ENCODE measurements at places on chromosomes 3 and 15. TPM values are rescaled to one million over a fixed set of nuclear protein-coding genes. Genes with fewer than 3 reads are reported as not detected.

- H3K4me3 ChIP-seq: no peak overlapping the region
- no peaks in the 10 kb centered on the region for H3K27me3 ChIP-seq
- H3K27ac ChIP-seq: no peak overlapping the region
- H3K36me3 ChIP-seq: no peaks in the 10 kb centered on the region
Observed at GRCh38 chr3:19226479-19226878, 78.2 kb downstream of the KCNH8 start.

The PP2D1 gene
- not detected for total RNA-seq

- no peaks in the 10 kb centered on the region for H3K36me3 ChIP-seq
- no peak for DNase-seq
- H3K4me1 ChIP-seq: peaks cover 10% of the 10 kb centered on the region
- H3K4me3 ChIP-seq: no peak overlapping the region
- H3K27ac ChIP-seq: no peak overlapping the region
Observed at GRCh38 chr3:114741066-114741465, 406.0 kb downstream of the ZBTB20 start.

The BLM gene
- total RNA-seq: 4.4 TPM

- no peak for DNase-seq
- no peaks in the 10 kb centered on the region for H3K36me3 ChIP-seq
- no peaks in the 10 kb centered on the region for H3K4me1 ChIP-seq
- H3K27me3 ChIP-seq: no peaks in the 10 kb centered on the region
- H3K4me3 ChIP-seq: no peak overlapping the region
Observed at GRCh38 chr15:20349774-20350498, 191.7 kb downstream of the GOLGA6L6 start.

DNA sequence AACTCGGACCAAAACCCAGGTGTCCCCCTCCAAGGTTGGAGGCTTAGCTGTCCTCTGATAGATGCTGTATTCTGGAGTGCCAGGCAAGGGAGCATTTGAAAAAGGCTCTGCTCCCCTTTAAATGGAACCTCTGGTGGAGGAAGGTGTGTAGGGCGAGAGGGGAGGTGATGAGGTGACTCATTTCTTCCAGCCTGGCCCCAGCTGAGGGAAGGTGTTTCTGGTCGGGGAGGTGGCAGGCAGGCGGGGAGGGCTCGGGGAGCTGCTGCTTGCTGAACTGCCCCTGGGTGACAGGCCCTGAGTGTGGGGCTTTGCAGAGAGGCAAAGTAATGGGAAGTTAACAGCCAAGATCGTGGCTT, 18.8 kb downstream of the PSTPIP1 start:
- no peak overlapping the region for H3K4me3 ChIP-seq
- H3K27ac ChIP-seq: no peak overlapping the region
- H3K36me3 ChIP-seq: no peaks in the 10 kb centered on the region
- no peaks in the 10 kb centered on the region for H3K27me3 ChIP-seq

The LRRIQ4 gene
- total RNA-seq: 0.09 TPM

The BFSP2 gene
- total RNA-seq: not detected

The CDAN1 gene
- total RNA-seq: 13.8 TPM

All from lung (tissue), 17 donors.